ENCODE measurements at places on chromosomes 7 and 10. TPM values are rescaled to one million over a fixed set of nuclear protein-coding genes. Genes with fewer than 3 reads are reported as not detected.

Gene CPVL
- total RNA-seq: 6.3 TPM

Gene ADGRA1
- not detected for total RNA-seq

Gene SLC18A3
- total RNA-seq: not detected

Gene NRP1
- total RNA-seq: 167 TPM

Gene RPEL1
- not detected for total RNA-seq

Gene TLX1
- total RNA-seq: not detected

Gene TACC2
- total RNA-seq: 39.6 TPM

Gene CLRN3
- not detected for total RNA-seq

Gene TASOR2
- 66.7 TPM for total RNA-seq

Gene SFTPA1
- total RNA-seq: not detected

Gene GPR26
- total RNA-seq: not detected

Gene GPR37
- 2.2 TPM for total RNA-seq

Gene FAM131B
- total RNA-seq: 1.6 TPM

Gene PDZD7
- 1.2 TPM for total RNA-seq

Gene TMEM225B
- not detected for total RNA-seq

Gene GARIN1A
- 0.05 TPM for total RNA-seq

Gene WEE2
- total RNA-seq: not detected

Gene GLCCI1
- total RNA-seq: 2.6 TPM
